Upper lobe of right lung (tissue), 1 donor: ENCODE measurements at places on chromosomes 16 and 17. TPM values are rescaled to one million over a fixed set of nuclear protein-coding genes. Genes with fewer than 3 reads are reported as not detected.

Gene PABPN1L
- not detected for total RNA-seq

Gene TBC1D28
- total RNA-seq, result not detected

- H3K4me1 ChIP-seq, result peaks cover 81% of the 10 kb centered on the region
- DNase-seq, result no peak
- no peaks in the 10 kb centered on the region for H3K36me3 ChIP-seq
- peak overlapping the region; percentile 82 for H3K27ac ChIP-seq
These were observed 1.1 kb downstream of the VASN start for GRCh38 chr16:4372578-4373355.

- H3K4me3 ChIP-seq, result no peak overlapping the region
- H3K36me3 ChIP-seq, result no peaks in the 10 kb centered on the region
- H3K27me3 ChIP-seq, result no peaks in the 10 kb centered on the region
- H3K27ac ChIP-seq, result no peak overlapping the region
- H3K4me1 ChIP-seq, result no peaks in the 10 kb centered on the region
- DNase-seq, result no peak
These were observed 62.0 kb upstream of the NUDT7 start for GRCh38 chr16:77660311-77660710.

GRCh38 chr16:30951750-30952149, 2.9 kb downstream of the ORAI3 start:
- DNase-seq, result no peak
- H3K27ac ChIP-seq, result no peak overlapping the region
- H3K27me3 ChIP-seq, result no peaks in the 10 kb centered on the region

DNA sequence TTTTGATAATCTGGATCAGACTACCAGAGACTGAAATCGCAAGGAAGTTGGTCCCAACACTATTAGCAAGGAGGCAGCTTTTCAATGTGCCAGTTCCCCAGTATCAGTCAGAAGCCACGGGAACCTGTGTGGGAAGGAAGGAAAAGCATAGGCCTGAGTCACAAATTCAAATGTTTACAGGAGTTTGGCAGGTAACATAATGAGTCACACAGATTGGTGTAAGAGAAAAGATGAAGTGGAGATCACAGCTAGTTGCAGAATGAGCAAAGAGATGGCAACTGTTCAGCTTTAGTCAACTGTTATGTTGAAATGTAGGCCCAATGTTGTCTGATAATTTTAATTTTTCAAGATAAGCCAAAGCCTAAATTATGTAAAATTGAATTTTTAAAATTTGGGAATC, 28.1 kb upstream of the ITGA2B start:
- H3K36me3 ChIP-seq, result peaks cover 60% of the 10 kb centered on the region
- DNase-seq, result no peak
- H3K4me3 ChIP-seq, result no peak overlapping the region
- H3K27ac ChIP-seq, result no peak overlapping the region
- H3K4me1 ChIP-seq, result no peaks in the 10 kb centered on the region

GRCh38 chr16:20089246-20089965, 15.7 kb upstream of the GPR139 start:
- H3K4me1 ChIP-seq, result no peaks in the 10 kb centered on the region
- DNase-seq, result no peak
- no peaks in the 10 kb centered on the region for H3K36me3 ChIP-seq
- peaks cover 6% of the 10 kb centered on the region for H3K27me3 ChIP-seq

GRCh38 chr17:63495491-63495890, 18.6 kb downstream of the ACE start:
- no peak overlapping the region for H3K27ac ChIP-seq
- H3K36me3 ChIP-seq, result no peaks in the 10 kb centered on the region
- H3K4me3 ChIP-seq, result no peak overlapping the region
- peaks cover 20% of the 10 kb centered on the region for H3K4me1 ChIP-seq
